Esophagus squamous epithelium (tissue), 5 donors: ENCODE measurements at places on chromosomes 2 and 18. TPM values are rescaled to one million over a fixed set of nuclear protein-coding genes. Genes with fewer than 3 reads are reported as not detected.

DNA sequence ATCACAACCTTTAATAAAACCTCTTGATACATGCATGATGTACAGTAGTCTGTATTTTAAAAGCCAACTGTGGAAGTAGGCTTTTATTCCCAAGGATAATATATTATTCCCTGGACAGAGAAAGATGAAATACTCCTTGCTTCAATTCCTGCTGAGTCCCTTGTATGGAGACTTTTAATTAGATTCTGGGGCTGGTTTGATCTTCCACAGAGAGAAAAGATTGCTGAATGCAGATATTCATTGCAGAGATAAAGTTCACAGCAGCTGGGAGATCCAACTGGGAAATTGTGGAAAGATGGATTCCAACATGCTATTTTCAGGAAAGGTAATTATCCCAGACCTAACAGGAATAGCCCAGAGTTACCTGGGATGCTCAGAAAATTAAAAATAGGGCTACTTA is 607.0 kb upstream of the HS6ST1 start:
- no peak for DNase-seq

The RIT2 gene
- total RNA-seq: not detected

DNA sequence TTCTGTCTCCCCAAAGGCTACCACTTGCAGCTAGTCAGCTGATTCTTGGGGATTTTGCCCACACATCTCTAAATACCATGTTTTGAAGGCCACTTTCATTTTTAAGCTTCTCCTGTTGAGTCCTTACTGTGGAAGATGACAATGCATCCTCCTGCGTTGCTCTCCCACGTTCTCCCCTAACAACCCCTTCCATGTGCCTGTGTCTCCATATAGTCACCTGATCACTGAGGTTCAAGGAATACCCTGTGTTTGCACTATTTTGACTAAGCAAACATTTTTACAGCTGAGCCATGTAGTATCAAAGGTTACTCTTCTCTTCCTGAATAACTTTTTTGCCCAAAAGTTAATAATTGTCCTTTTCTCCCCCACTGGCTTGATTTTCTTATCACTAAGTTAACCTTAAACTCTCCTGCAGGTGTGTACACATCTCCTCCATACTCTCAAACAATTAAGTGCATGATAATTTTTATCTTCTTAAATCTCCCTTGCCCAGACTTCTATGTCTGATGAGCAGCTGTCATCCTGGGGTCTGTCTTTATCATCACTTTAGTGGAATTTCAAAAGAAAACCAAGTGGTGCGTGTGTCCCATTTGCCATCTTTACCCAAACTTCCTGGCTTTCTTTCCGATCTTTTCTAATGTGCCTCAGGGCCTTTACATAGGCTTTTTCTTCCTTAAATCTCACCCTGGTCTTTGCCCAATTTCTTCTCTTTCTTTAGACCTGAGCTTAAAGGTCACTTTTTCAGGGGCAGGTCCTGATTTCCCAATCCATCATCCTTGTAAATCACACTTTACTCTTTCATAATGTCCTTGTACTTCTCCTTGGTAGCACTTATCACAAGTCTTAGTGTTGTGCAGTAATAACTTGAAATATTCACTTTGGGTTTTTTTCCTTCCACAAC is 85.2 kb upstream of the SPATS2L start:
- no peak for DNase-seq

DNA sequence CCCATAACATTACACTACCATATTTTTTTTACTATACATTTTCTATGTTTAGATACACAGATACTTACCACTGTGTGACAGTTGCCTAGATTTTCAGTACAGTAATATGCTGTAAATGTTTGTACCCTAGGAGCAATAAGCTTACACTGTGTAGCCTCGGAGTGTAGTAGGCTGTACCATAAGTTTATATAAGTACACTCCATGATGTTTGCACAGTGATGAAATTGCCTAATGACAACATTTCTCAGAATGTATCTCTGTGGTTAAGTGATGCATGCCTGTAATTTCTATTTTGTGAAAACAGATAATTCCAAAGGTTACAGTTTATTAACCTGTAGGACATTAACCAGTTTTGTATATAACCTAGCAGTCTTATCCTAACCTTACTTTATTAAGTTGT is 128.1 kb upstream of the RBMS1 start:
- DNase-seq: no peak

The PTPN2 gene
- total RNA-seq: 34.7 TPM

The LYG2 gene
- not detected for total RNA-seq

DNA sequence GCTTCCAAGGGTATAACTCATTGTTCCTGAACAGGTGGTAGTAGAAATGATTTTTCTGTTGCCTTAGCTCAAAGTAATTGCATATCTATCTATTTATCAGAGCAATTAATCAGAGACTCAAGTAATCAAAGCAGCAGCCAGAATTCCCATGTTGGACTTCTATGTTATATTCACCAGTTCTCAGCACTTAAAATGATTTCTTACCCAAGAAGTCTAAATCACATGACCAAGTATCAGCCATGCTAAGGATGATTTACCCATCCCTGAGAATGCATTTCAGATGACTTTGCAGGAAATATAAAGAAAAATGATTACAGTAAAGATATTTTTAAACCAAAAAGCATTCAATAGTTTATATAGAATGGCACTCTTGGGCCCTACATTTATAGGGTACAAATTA is 352.2 kb downstream of the NUP35 start:
- DNase-seq: no peak

The VWC2L gene
- not detected for total RNA-seq

- DNase-seq: no peak
Observed at GRCh38 chr2:174681099-174682006, 82.9 kb downstream of the CHRNA1 start.

DNA sequence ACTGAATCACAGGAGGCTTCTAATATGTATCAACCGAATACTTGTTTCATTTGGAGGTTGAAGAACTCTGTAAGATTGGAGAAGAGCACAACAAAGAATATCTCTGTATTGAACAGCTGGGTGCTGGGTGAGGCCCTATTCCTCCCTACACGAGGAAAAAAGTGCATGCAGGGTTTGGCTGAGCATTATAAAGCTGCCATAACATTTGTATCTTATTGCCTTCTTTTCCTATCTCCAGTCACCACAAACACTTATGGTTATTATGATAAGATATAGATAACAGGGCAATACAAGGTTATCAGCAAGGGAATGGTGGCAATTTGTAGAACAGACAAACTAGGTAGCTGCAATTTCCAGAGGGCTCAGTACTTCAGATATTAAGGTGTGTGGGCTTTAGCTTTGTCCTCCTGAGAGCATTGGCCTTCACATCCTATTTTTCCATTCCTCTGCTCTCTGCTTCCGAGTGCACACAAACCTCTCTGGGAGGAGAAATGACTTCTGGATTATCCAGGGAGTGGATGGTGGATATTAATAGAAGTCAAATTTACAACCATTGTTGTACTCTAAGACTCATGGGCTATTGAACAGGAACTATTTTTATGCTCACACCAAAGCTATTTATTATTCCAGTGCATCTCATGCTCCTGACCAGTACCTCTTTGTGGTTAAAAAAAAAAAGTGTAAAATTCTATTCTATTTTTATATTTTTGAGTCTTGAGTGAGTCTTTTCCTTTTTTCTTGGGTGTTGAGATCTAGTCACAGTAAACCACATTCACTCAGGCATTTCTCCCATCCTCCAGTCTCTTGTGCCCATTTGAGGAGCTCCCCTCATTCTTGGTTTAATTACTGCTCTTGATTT is 248.4 kb downstream of the ETAA1 start:
- DNase-seq: no peak

DNA sequence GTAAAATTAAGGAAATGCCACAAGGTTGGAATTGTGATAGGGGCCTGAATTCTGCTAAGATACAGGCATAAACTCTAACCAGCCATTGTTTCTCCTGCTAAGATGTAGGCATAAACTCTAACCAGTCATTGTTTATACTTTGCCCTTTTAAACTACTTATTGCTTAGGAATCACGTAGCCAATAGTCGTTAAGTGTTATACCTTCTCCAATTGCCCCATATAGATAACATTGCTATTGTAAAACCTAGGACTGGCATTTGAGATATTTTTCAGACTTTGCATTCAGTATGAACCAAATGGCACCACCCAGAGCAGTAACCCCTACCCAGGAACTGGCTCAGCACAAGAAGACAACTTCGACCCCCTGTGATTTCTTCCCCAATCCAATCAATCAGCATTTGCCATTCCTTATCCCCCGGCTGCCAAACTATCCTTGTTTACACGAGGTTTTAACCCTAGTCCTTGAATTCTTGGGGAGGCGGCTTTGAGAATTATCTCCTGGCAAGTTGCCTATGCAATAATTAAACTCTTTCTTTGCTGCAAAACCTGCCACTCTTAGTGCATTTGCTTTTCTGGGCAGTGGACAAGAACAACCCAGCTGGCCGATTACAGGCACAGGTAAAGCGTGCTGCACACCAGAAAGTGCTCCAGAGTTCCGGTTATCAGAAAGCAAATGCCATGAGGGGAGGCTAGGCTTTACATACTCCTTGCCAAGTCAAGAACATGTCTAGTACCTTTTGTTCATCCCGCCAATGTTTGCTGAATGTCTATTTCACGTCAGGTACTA is 167.6 kb downstream of the LAMA1 start:
- DNase-seq: no peak

DNA sequence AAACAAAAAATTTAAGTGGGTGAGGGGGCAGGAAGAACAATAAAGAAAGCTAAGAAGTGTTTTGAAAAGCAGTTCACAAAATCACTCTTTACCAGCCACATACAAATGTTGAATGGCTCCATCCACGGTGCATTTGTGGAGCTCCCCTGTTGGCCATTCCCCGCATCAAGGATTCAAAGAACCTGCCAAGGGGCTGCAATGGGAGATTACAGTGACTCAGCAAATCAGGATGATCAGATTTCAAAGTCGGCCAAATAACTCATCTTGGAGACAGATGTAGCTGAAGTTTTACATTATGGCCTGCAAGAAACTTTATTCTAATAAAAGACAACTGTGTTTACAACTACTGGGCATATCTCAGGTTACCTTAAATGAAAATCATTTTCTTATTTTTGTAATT is 26.9 kb downstream of the COL4A3 start:
- no peak for DNase-seq

GRCh38 chr2:230356084-230356483 is 29.1 kb downstream of the SP140L start:
- DNase-seq: no peak
